ENCODE measurements at places on chromosomes 16 and 17.

DNA sequence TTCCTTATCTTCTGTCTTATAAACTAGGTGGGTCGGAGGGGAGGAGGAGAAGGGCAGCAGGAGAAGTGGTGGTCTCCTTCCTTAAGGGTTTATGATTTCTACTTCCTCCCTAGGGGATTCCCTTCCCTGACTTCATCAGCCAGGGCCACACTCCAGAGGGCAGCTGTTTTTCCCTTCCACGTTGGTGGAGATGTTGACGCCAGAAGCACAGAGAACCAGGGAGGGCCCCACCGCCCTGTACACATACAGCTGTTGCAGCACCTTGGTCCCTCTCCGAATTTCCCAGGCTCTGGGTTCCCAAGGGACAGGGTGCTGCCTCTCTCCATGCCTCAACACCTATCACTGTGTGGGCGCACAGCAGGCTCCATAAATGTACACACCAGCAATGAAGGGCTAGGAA lies 5.6 kb upstream of the SLC6A4 start:
- DNase-seq: no peak

- no peak for DNase-seq
These were observed 281.4 kb upstream of the DYNLRB2 start for GRCh38 chr16:80259290-80259805.

DNA sequence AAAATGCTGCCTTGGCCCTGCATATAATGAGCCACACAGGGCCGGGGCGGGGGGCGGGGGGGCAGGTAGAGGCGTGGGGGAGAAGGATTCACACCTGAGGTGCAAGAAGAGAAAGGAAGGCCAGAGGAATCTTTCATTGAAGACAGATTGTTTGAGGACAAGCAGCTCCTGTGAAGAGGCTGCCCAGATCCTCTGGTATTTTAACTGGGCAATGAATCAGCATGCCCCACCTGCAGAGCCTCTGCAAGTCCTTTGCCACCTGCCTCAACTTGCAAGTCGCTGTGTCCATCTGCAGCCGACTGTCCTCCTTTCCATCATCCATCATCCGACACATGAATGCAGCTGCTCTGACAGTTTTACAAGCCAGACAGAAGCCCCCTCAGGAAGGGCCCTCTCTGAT lies 1.2 kb upstream of the SOST start:
- no peak for DNase-seq

- no peak for DNase-seq
These were observed at the start of gene TMC5 for GRCh38 chr16:19417640-19418039. Gene TMC5 (plus strand): TSS chr16:19417883. CDS start chr16:19440039, 22,156 bp downstream.

DNA sequence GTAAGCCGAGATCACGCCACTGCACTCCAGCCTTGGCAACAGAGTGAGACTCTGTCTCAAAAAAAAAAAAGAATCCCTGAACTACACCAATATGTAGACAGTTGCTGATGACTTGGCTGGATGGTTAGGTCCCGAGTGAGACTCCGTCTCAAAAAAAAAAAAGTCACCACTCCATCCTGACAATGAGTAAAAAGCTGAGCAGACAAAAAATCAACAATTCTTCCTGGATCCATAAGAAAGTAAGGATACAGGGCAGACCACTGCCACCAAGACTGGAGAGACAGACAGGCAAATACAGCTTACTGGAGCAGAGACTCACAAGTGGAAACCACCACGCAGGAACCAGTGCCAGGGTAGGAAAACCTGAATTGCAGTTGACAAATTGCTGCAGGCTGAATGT lies 67.1 kb upstream of the ERCC4 start:
- no peak for DNase-seq

DNA sequence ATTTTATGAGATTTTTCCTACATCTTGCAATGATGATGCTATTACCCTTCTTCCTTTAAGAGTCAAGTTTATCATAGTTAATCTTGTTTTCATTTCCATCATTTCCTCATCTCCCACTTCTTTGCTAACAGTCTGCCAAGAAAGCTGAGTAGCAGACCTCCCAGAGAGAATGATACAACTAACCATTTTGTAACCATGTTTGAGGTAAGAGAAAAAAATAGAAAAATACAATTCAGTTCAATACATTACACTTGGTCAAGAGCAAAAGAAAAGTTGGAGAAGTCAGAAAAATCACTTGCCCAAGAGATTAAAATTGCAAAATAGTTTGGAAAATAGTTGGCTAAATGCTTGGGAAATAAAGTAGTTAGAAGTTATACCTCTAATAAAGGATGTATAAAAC lies 154.4 kb downstream of the ABCA8 start:
- DNase-seq: no peak

GRCh38 chr17:3643889-3644349 lies 7.4 kb downstream of the CTNS start:
- no peak for DNase-seq

- no peak for DNase-seq
These were observed 324.0 kb downstream of the MAF start for GRCh38 chr16:79276501-79276900.

GRCh38 chr17:45310380-45311324 lies 6.2 kb downstream of the MAP3K14 start:
- no peak for DNase-seq

- no peak for DNase-seq
These were observed 860 bp upstream of the DCAF7 start for GRCh38 chr17:63549289-63549945.

DNA sequence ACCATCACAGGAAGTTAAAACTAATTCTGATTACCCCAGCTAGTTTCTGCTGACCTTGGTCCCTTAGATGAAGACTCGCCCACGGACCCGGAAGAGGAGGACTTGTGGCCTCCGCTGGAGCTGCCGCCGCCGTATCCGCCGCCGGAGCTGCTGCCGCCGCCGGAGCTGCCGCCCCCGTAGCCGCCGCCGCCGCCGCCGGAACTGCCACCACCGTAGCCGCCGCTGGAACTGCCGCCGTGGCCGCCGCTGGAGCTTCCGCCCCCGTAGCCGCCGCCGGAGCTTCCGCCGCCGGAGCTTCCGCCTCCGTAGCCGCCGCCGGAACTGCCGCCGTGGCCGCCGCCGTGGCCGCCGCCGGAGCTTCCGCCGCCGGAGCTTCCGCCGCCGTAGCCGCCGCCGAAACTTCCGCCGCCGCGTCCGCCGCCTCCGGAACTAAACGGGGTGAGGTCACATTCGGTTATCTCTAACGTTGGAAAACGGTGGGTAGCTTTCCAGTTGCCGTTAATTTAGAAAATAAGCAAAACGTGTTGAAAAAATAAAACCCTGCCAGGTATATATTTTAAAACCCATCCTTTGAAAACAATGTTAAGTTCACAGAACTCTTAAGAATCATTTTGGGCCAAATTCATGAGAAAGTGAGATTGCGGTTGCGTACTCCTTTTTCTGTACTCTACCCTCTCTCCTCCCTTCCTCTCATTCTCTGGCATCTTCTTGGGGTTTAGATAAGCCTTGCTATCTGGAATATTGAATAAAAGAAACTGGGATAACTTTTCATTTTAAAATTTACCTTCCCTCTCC lies 3.5 kb downstream of the KRT10 start:
- peak; percentile 86 for DNase-seq

DNA sequence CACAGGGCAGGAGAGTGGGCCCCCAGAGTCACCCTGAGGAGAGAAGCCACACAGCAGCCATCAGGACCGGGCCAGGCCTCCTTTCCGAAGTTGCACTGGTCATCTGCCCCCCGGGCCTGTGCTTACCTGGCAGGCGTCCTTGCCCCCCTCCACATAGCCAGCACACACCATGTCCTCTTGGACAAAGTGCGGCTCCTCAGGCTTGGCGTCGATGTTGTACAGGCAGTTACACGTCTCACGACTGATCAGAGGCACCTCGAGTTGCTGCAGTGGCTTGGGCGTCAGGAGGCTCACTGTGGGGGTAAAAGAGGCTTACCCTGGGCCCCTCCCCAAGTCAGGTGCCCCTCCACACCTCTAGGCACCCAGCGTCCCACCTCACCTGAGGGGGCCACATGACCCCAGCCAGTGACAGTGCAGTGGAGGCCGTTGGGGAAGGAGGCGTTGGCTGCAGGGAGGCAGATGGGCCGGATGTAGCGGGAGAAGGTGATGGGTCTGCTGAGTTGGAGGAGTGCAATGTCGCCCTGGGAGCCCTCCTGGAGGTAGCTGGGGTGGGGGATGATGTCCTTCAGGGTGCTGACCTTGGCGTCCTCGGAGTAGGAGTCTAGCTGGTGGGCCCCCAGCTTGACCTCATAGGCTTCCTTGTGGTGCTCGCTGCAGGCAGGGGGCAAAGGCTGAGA lies 3.1 kb downstream of the PRSS8 start:
- DNase-seq: no peak

DNA sequence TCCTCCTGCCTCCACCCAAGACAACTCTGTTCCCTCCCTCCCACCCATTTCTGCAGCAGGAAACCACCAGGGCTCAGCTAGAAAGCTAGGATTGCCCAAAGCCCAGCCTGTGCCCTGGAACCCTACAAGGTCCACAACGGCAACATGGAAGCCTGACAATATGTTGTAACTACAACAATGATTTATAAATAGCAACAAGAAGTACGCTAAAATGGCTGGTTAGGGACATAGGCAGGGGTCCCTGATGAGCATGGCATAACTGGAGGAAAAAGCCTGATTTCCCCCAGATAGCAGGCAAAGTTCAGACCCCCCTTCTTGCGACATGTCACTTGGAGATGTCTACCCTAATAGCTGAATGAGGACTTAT lies 6.6 kb downstream of the ST3GAL2 start:
- no peak for DNase-seq

DNA sequence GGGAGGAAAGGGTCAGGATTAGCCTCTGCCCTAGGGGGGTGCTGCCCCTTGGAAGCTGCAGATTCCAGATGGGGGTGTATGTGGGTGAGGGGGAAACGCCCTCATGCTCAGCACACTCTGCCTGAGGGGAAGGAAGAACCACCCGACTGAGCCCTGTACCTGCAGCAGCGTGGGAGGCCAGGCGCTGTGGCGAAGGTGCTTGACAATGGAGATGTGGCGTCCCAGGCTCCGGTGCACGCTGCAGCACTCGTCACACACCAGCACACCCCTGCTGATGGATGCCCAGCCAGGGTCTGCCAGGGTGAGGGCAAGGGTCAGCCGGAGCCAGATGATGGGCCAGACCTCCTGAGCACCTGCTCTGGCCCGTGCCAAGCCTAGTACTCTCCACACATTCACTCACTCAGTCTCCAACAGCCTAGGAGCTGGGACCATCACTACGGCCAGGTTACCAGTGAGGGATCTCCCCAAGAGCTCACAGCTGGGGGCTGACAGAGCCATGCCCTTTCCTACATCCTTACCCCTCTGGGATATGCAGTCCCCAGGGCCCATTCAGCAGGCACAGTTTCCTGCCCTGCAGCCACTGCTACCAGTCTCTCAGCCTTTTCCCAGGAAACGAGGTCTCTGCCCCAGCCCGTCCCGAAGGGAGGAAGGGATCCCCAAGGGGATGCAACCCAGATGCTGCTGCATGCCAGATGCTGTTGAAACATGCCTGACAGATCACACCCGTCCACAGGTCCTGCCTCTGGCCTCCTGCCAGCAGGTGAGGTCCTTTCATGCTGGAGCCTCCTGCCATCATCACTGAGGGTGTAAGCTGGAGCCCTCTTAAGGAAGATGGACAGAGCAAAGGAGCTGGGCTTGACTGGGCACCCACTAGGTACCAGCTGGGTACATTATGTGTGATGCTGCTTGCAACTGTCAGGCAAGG lies 5.9 kb downstream of the GIT1 start:
- no peak for DNase-seq

DNA sequence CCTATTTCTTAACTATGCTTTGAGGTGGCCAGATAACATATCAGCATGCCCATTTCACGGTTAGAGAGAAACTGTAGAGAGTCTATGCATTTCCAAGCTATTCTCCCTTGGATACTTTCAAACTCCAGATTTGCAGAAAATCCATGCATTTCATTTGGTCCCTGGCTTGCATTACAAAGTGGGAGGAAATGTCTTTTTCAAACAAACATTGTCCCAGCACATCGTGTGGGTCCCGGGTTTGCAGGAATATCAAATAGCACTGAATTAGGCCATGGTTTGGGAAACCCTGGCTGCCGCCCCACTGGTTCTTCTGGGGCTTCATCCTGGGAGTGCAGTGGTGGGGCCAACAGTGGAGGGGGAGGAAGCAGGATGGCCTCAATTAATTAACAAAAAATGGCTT lies 171.9 kb downstream of the IRX5 start:
- DNase-seq: no peak

- no peak for DNase-seq
These were observed 3.9 kb upstream of the SMPD3 start for GRCh38 chr16:68452176-68452575.

- DNase-seq: peak; percentile 58
These were observed 852 bp upstream of the HELZ start for GRCh38 chr17:67245694-67246402.

- no peak for DNase-seq
These were observed 9.3 kb downstream of the ALDH3A1 start for GRCh38 chr17:19738757-19739156.

- peak; percentile 67 for DNase-seq
These were observed 3.4 kb upstream of the MLLT6 start for GRCh38 chr17:38701504-38702165.

DNA sequence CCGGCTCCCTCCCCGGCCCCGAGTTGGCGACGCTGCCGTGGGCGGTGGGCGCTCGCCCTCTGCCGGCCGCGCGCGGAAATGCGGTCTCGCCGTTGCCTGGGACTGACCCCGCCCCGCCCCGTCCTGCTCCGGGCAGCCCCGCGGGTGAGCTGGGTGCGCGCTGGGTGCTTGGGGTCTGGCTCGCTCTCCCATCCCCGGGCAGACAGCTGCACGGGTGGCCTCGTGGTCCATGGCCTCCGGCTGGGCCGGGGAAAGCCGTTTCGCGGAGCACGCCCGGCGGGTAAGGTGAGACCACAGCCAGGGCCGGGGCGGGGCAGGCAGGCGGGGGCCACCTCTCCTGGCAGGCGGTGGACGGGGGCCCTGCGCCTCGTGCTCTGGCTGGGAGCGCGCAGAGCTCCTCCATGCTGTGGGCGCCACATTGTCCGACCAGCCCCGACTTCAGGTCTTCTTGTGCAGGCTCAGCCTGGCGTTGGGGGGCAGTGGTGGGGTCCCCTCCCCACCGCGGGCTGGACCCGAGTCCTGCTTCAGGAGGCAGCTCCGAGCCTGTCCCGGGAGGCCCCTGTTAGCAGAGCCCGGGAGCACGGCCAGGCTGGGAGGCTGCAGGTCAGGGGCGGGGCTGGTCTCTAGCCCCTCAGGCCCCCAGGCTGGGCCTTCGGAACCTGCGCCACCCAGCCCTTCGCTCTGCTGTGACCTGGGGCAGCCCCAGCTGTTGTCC lies 7.0 kb upstream of the C1QTNF8 start:
- DNase-seq: peak; percentile 77

- peak; percentile 51 for DNase-seq
These were observed 477.6 kb downstream of the XYLT1 start for GRCh38 chr16:16992975-16993765.

GRCh38 chr16:22663389-22664064 lies 150.4 kb upstream of the HS3ST2 start:
- DNase-seq: no peak

DNA sequence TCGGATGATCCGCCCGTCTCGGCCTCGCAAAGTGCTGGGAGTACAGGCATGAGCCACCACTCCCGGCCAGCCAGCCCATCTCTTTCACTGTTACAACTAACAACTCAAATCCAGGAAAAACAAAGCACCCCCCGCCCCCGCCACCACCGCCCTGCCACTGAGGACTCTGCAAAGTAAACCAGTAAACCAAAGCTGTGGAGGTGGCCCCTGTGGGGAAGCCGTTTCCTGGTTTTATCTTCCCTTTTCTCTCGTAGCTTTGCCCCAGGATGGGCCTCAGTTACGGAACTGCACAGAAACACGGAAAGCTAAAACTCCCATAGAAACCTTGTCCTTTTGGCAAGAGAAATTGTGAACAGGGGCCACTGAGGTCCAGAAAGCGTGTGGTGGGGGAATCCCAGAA lies 17.5 kb downstream of the CHMP6 start:
- no peak for DNase-seq

- DNase-seq: no peak
These were observed 10.0 kb downstream of the RGS11 start for GRCh38 chr16:265711-266110.
